ENCODE measurements at places on chromosomes 4 and X. TPM values are rescaled to one million over a fixed set of nuclear protein-coding genes. Genes with fewer than 3 reads are reported as not detected.

The AMMECR1 gene
- 14.1 TPM for total RNA-seq

The ITM2A gene
- 338 TPM for total RNA-seq

The STK32B gene
- total RNA-seq, result 12.1 TPM

The ADH1C gene
- 4.7 TPM for total RNA-seq

The NALF2 gene
- 0.16 TPM for total RNA-seq

The AKAP4 gene
- 0.32 TPM for total RNA-seq

The NCBP2L gene
- not detected for total RNA-seq

The WDR17 gene
- 7.1 TPM for total RNA-seq

The XPNPEP2 gene
- total RNA-seq, result 4.7 TPM

The SLC25A53 gene
- total RNA-seq, result 23.7 TPM

The ASB9 gene
- total RNA-seq, result 3.4 TPM

The CXCL8 gene
- 1.1 TPM for total RNA-seq

The GSX2 gene
- not detected for total RNA-seq

The EMD gene
- total RNA-seq, result 25.9 TPM

The MAGEC1 gene
- not detected for total RNA-seq

The CXCL5 gene
- total RNA-seq, result 0.11 TPM
